ENCODE measurements at places on chromosomes 6 and 20.

DNA sequence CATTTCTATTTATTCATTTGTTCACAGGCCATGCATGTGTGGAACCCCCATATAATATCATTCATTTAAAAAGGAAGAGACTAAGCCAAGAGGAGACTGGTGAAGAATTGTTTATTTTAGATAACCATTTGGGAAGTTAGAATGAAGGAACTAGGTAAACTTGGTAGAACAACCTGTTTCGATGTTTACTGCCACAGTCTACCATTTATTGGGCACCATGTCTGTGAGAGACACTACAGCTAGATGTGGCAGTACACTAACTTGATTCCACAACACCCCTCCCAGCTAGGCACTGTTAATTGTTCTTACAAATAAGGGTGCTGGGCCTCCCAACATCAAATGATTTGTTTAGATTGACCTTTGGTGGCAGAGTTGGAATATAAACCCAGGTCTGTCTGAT lies 592.4 kb downstream of the EPM2A start:
- DNase-seq: no peak

- no peak for DNase-seq
Measured at GRCh38 chr20:47273591-47274235, 82.8 kb downstream of the ZMYND8 start.

DNA sequence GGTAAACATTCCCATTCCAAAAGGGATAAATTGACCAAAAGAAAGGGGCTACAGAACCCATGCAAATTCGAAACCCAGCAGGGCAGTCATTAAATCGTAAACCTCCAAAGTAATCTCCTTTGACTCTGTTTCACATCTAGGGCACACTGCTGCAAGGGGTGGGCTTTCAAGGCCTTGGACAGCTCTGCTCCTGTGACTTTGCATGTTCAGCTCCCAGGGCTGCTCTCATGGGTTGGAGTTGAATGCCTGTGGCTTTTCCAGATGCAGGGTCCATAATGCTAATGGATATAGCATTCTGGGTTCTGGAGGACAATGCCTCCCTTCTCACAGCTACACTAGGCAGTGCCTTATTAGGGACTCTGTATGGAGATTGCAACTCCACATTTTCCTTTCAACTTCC lies 211.9 kb upstream of the MANEA start:
- DNase-seq: no peak

GRCh38 chr20:37419774-37420542 lies 74.0 kb downstream of the SRC start:
- DNase-seq: no peak

DNA sequence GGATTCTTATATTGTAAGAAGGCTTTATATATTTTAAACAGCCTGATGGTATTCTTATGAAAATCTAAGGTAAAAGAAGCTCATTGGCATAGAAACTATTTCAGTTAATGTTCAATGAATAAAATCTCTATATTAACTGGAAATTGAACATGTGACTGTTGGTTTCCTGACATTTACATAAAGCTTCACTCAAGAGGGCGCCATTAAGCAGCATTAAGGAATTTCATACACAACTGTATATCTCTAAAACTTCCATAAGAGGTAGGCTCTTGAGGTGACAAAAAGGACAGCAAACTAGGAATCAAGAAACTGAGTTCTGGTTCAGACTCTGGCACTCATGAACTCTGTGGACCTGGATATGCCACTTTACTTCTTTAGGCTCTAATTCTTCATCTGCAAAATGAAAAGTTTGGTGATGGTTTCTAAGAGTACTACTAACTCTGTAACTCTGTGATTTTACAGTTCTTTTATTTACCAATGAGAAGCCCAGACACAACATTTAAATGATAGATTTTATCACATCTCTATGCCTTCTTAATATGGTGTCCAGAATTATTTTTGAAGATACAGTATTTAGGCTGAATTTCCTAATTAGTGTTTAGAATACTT lies 147.5 kb downstream of the FLRT3 start:
- DNase-seq: peak; percentile 3

DNA sequence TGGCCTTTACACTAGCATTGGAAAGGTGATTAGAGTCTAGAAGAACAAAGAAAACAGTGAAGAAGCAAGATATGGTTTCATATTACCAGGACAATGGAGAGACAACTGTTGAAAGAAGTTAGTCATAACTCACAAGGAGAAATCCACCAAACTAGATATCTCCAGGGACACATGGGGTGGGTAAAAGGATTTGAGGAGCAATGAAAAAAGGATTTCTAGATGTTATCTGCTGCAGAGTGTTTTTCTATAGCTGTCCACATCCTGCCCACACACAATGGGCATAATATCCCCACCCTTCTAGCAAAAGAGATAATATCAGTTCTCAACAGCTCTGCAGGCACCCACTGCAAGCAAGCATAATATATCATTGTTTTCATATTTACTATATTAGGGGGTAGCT lies 303.1 kb downstream of the HAO1 start:
- DNase-seq: peak; percentile 7

DNA sequence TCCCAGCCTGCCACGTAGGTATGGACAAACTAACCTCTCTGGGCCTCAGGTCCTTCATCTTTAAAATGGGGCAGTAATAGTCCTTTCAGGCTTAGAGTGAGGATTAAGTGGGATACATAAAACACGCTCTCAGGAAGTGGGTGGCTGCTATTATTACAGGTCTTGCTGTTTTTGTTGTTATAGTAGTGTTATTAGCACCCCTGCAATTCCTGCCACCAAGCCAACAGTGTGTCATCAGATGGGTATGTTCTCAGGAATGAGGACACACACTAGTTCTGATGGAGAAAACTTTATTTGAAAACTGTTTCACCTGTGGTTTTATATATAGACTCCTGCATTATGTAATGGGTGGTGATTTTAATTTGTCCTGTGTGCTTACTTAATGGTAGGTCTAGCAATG lies 131.7 kb downstream of the LRRC1 start:
- no peak for DNase-seq
